NCI-H526 (cell line): ENCODE measurements at places on chromosomes 4 and X.

DNA sequence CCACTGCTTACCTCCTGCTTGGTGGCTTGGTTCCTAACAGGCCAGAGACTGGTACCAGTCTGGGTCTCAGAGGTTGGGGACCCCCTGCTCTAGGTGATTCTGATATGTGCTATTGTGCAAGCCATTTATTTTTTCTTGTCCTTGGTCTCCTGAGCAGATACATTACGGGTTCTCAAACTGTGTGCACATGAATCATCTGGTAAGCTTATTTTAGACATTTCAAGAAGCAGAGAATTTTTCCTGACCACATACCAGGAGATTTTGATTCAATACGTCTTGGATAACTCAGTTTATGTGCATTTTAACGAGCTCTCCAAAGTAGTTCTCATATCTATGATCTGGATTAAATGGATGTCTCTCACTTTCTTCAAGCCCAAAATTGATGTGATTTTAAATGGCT, 77.2 kb downstream of the FHIP1A start:
- no peak for DNase-seq

GRCh38 chr4:25182937-25183336, 22.7 kb upstream of the SEPSECS start:
- no peak for DNase-seq

DNA sequence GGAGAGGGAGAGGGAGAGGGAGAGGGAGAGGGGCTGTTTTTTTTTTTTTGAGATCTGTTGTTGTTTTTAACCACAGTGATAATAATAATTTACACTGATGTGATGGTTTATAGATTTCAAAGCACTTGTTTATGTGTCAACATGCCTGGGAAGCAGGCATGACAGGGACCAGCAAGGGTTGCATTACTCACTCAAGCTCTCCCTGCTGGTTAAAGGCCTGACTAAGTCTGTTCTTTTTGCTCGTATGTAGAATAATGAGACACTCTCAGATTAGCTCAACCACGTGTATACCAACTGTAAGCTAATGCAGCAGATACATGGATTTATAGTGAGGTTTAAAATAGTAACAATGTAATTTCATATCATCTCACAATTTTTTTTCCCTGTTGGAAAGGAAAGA, 134.6 kb upstream of the BOD1L1 start:
- DNase-seq: no peak

DNA sequence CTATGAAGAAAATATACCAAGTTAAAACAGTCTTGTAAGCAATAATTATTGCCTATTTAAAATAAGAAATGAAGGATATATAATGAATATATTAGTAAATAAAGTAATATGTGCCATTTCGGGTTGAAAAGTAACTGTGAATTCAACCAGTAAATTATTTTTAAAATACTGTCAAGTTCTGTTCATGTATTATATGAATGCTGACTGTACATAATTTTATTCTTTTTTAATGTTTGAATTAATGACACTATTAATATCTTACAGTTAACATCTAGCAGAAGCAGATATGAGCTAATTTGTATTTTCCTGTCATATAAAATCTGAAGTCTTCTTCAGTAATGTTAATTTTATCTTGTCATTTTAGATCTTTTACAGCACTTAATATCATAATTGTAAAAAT, 632.9 kb downstream of the CCSER1 start:
- DNase-seq: no peak

DNA sequence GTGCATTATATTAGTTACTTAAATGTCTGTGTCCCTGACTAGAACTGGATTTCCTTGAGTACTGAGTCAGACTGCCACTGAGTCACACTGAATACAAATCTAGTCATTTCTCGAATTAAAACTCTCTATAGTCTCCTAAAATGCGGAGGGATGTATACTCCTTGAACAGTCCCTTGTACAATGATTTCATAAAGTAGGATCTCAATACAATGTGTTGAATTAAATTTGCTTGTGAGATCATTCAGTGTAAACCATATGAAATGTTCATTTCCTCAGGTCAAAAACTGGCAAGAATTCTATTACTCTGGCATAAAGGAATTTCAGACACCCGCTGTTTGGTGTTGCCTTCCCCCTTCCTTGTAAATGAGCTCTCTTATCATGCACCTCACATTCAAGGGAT, 17.5 kb upstream of the FAM241A start:
- no peak for DNase-seq

DNA sequence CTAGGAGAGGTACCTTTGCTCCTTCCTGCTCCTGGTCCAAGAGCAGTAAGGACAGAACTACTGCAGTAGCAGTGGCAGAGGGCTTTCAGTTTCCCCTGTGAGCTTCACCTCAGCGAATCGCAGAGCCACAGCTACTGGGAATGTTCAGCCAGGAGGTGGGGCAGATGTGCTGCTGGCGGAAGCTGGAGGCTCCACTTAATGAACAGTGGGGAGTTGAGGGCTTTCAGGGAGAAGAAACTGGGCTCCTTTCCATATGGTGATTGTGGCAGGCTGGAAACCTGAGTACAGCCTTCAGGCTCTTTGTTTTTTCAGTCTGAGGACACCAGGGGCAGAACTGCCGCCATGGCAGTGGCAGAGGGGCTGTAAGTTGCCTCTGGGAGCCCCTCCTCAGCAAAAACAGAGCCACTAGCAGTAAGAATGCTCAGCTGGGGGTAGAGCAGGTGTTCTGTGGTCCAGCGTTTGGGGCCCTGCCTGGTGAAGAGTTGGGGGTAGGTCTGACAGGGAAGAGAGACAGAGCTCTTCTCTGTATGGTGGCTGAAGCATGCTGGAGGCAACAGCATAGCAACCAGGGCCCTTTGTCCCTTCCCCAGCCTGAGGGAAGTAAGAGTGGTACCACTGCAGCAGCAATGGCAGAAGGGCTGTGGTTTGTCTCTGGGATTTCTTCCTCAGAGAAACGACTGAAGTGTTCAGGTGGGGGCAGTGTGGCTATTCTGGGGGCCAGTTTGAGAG, 106.0 kb upstream of the GRXCR1 start:
- DNase-seq: no peak

DNA sequence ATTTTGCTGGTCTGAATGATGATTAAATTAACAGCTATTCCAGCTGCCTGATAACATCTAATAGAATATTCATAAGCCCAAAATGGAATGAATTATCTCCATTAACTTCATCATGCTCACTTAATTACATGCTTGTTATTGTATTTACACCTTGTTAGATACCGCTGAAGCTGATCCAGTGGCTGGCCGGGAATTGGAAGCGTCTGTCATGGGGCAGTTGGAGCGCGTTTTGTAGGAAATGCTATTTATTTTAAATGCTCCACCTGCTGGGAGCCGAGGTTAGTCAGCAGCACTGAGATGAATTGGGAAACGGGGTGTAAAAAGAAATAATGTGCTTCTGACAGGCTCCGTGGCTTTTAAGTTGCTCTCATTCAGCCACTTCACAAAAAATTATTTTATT, 25.2 kb downstream of the ARX start:
- DNase-seq: no peak

GRCh38 chr4:8765631-8766590, 105.7 kb downstream of the HMX1 start:
- no peak for DNase-seq

- no peak for DNase-seq
Measured at GRCh38 chr4:133776961-133777360, 424.6 kb downstream of the PABPC4L start.

- DNase-seq: peak; percentile 94
Measured at GRCh38 chr4:140756319-140757231, at the start of gene TBC1D9. TSS of gene TBC1D9 (minus strand) at chr4:140756385. CDS start at chr4:140756045, 340 bp downstream.

- no peak for DNase-seq
Measured at GRCh38 chrX:39580043-39580442, 517.7 kb downstream of the BCOR start.

DNA sequence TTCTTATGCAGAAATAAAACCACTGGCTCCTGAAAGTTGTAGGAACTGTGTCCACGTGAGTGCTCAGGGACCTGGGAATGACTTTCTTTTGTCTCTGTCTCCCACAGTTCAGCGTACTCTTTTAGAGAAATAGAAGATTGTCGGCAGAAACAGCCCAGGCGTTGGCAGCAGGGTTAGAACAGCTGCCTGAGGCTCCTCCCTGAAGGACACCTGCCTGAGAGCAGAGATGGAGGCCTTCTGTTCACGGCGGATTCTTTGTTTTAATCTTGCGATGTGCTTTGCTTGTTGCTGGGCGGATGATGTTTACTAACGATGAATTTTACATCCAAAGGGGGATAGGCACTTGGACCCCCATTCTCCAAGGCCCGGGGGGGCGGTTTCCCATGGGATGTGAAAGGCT, 11.2 kb upstream of the XG start:
- no peak for DNase-seq

DNA sequence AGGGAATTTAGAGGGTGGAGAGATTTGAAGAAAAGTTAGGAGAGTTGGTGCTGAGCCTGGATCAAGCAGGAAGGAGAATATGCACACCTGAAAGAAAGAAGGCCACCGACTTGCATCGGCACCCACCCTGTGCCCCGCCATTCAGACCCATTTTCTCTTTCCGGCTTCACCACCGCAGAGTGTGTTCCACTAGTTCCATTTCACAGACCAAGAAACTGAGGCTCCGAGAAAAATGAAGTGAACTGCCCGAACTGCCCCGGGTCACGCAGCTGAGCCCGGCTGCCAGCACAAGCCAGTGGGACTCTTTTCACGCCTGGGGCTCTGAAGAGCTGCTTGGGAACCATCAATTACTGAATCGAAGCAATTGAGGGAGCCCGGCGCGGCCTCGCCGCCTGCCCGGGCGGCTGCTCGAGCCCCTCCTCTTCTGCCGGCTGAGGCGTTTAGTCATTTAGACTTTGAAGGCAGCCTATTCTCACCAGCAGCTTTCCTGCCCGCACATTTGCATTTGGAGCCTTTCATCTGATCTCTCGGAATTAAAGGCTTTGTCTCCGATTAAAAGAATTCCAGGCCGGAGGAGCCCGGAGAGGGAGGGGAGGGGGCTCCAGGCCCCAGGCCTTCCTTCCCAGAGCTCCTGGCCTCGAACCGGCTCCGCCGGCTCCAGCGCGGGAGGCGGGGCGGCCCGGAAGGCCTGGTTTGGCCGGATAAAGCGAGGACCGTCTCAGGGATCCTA, 140.2 kb upstream of the PJA1 start:
- peak; percentile 63 for DNase-seq

- DNase-seq: no peak
Measured at GRCh38 chr4:41420541-41420940, 117.4 kb upstream of the LIMCH1 start.

DNA sequence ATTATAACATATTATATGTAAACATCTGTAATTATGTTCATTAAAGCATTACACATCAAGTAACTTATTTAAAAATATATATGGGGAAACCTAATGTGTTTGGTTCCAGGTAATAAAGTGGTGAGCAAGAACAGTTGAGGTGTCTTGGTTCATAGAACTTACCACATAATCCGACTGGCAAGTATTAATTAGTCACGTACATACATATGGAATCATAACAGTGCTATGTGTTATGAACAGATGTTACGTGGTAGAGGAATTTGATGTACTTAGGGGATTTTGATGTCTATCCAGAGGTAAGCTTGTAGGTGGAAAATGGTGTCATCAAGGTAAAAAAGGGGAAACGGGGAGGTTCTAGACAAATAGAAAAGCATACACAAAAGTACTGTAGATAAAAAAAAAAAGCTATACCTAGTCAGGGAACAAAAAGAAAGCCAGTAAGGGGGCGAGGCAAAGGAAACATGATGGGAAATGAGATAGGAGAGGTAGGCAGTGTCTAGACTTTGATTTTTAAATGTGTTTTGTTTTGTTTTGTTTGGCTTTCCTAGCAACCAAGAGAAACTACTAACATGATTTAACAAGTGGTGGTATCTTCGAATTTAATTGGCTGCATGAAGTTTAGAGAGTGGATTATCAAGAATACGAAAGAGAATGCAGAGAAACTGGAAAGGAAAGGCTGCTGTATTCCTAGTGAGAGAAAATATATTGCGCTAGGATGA, 12.6 kb downstream of the DMD start:
- no peak for DNase-seq

DNA sequence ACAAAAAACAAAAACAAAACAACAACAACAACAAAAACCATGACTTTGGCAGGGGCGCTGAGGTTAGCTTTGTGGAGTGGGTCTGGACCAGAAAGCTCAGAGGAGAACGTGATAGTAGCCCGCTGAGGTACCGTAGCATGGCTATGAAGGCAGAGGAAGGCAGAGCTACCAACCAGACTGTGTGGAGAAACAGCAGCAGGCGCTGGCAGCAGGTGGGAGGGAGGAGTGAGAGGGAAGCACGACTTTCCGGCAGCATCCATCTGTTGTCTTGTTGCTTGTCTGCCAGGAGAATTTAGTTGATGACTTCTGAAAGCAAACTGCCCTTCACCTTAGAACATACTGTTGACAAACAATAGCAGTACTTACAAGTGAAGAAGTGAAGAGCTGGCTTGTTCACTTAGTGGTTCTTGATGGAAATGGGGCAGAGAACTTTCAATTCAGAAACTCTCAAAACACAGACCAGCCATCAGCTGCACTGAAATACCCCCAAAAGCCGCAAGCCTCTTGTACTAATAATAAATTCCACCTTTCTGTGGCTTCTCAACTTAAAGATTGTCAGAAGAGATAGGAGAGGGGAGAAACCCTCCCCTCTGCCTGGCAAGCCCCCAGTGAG, 447.2 kb downstream of the SLITRK2 start:
- DNase-seq: no peak

GRCh38 chr4:85210353-85210752, 243.9 kb upstream of the WDFY3 start:
- DNase-seq: no peak

DNA sequence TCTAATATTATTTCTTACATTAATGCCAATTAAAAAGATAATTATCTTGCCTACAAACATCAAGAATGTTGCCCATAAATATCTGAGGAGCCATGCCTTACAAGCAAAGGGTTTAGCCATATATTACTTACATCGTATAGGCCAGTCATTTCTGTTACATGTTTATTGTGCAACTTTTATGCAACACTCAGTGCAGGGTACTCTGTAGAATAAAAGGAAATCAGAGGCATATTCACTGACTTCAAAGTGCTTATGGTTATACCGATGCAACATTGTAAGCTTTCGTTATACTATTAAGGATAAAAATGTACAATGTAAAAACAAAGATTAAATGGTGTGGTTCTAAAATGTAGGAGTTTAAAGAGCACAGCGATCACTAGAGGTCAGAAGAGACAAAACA, 315.9 kb downstream of the PCDH10 start:
- no peak for DNase-seq

- DNase-seq: no peak
Measured at GRCh38 chrX:130878350-130879341, 24.4 kb downstream of the ENOX2 start.

- DNase-seq: peak; percentile 5
Measured at GRCh38 chr4:152044331-152045036, 283.7 kb upstream of the GATB start.

- DNase-seq: no peak
Measured at GRCh38 chr4:113276464-113277170, 227.2 kb downstream of the ANK2 start.

DNA sequence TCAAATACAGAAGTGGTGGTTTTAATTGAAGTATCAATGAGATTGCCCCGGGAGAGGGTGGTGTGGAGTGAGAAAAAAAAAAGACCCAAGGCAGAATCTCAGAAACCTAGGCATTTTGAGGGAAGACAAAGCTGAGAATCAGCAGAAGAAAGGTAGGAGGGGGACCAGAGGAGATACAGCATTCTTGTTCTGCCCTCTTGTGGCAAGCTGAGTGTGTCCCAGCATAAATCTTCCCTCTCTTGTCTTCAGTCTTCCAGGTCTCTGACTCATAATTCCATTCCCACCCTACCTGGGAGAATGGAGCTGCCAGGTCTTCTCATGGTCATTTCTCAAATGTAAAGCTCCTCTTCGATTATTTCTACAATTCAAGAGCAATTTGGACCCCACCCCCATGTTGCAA, 32.7 kb upstream of the MAGED1 start:
- DNase-seq: peak; percentile 0
